SIG-M5 (cell line): ENCODE measurements at places on chromosomes 3 and 15.
A peak's percentile ranks its signal among the peaks of the same experiment; 100 is the strongest.

- DNase-seq, result no peak
Observed at GRCh38 chr15:37061996-37062395, 38.4 kb downstream of the MEIS2 start.

DNA sequence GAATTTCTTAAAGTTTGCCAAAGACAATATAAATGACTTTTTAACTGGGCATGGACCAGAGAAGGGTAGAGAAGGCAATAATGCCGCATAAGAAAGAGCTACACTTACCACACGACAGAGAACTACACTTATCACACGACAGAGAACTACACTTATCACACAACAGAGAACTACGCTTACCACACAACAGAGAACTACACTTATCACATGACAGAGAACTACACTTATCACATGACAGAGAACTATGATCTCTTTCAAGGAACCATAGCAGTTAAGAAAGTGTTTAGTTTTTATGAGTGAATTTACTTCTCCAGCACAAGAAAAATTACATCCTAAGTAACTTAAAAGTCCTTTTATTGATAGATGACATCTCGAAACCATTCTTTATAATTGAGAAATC, 32.0 kb downstream of the DCUN1D1 start:
- DNase-seq, result no peak

GRCh38 chr3:138323971-138324370, 5.7 kb downstream of the NME9 start:
- DNase-seq, result no peak

DNA sequence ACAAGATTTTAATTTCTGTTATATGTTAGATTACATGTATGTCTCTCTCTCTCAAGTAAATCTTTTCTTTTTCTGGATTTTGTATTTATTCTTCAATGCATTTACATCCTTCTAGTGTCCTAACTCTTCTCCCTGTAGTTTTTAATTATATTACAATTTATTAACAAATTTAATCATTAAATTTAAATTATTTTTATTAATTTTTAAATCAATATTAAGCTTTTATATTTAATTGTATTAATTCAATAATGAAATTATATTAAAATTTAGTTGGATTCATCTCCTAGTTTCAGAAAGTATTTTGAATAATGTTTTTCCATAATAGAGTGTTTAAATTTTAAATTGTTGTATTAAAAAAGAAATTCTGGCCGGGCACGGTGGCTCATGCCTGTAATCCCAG, 29.8 kb downstream of the MLF1 start:
- DNase-seq, result no peak

- DNase-seq, result no peak
Observed at GRCh38 chr15:61344293-61344692, 115.2 kb upstream of the RORA start.

DNA sequence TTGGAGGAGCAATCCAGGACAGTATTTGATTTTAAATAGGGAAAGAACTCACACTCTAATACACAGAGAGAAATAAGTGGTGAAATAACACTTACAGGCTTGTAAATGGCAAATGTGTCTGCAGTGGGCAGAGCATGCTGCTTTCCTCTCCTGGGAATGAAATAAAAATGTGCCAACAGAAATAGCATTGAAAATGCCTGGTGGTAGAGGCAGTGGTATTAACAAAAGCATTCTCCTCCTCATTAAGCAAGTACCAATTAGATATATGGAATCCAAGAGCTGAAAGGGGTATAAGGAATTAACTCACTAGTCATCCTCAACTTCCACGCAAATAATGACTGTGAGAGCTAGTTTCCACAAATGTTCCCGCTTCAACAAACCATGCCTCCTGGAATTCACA, 364.1 kb upstream of the KCNMB2 start:
- no peak for DNase-seq

- DNase-seq, result no peak
Observed at GRCh38 chr3:57281715-57282114, 10.8 kb downstream of the ASB14 start.

DNA sequence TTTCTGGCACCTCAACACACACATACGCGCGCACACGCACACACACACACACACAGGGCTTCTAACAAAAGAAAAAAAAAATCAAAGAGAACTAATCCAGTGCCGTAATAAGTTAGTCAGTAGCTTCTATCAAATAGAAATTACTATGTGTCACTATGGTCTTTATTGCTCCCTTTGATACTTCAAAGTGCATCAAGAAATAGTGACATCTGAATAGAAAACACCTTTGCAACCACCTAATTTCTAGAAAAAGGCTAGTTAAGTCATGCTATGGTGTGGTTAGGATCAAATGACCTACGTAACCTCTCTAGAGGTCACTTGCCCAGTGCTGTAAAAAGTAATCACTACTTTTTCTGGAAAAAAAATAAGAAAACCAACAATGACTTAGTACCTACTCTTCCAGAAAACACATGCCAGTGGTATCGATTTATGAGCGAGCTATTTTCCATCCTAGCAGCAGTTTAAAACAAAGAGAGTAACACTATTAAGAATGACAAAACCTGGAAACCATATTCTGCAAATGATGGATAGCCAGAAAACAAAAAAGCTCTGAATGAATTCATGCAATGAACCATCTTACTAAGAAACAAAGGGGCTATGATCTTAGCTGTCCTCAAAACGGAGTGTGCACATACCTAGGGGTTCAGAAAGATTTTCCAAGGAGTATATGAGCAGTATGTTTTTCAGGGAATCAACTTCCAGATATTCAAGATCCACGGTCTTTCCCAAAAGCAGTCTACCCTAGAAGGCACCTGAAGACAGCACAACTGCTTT, 6.8 kb downstream of the AVEN start:
- DNase-seq, result no peak

DNA sequence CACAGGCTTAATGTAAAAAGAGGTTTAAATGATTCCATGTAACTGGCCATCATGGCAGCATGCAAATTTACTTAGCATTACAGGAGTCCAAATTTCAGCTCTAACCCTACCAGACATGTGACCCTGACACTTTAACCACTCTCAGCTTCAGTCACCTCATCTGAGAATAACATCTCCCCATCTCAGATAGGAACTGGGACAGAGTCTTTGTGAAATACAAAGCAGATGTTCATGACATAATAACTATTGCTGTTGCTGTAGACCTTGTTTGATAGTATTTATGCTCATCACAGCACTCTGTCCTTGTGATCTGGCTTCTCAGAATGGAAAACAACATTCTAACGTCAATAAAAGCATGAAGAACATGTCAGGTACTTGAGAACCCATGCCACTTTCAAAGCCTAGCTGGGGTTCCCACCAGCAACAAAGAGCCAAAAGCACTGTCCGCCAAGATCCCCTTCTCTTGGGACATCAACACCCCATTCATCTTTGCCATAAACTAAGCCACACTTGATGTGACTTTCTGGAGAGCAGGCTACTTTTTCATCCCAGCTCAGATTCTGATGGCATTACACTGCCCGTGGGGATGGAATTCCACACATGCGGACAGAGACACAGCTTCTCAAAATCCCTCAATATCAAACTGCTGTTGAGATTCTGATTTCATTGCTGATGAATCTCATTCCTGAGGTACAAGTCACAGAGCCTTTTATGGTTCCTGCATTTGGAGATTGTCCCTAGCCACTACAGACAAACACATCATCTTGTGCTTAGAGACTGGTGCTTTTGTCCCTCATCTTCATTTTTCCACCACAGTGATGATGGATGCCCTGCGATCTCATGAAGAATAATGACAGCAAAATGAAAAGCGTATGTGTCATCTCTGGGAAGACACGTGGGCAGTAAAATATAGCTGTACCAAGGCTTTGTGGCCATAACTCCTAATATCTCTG, 202.7 kb downstream of the TNIK start:
- no peak for DNase-seq

DNA sequence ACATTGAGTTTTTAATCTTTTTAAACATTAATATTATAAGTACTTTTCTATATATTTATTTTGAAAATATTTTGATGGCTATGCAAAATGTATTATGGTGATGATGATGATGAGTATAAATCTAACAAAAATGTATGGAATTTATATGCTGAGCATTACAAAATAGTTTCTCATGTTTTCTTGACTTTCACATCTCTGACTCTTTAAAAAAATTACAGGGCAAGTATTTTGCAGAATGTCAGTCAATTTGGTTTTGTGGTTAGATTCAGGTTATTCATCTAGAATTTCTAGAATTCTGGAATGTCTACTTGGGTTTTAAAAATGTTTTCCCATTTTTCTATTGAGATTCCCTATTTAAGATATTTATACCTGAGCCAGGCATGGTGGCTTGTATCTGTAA, 41.7 kb upstream of the ANP32A start:
- DNase-seq, result no peak

GRCh38 chr3:28449398-28449797, 100.8 kb upstream of the AZI2 start:
- DNase-seq, result no peak

- no peak for DNase-seq
Observed at GRCh38 chr3:156723182-156723619, 48.8 kb downstream of the TIPARP start.

DNA sequence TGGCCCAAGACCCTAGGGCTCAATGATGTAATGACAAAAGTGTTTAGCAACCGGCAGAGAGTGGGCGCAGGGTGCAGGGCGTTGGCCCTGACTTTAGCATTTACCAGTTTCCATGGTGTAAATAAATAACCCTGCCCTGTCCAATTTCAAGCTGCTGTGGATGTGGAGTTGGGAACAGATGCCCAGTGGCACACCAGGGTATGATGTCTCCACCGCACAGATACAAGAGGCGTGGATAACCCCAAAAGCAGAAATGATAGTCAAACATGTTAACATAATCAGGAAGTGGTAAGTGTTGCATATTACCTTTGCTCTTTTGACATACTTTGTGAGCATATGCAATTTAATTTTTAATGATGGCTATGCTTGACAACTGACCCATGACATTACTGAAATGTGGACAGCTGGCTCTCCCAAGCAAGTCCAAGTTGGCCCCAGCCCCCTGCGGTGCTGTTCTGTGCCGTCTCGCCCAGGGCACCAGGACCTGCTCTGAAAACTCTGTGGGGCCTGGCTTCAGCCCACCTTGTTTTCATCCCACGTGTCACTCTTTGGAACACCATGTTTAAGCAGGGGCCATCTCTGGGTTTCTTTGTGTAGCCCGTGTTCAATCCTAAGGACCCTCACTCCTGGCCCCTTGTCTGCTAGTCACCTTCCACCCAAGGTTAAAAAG, 10.8 kb upstream of the ANPEP start:
- peak; percentile 73 for DNase-seq

DNA sequence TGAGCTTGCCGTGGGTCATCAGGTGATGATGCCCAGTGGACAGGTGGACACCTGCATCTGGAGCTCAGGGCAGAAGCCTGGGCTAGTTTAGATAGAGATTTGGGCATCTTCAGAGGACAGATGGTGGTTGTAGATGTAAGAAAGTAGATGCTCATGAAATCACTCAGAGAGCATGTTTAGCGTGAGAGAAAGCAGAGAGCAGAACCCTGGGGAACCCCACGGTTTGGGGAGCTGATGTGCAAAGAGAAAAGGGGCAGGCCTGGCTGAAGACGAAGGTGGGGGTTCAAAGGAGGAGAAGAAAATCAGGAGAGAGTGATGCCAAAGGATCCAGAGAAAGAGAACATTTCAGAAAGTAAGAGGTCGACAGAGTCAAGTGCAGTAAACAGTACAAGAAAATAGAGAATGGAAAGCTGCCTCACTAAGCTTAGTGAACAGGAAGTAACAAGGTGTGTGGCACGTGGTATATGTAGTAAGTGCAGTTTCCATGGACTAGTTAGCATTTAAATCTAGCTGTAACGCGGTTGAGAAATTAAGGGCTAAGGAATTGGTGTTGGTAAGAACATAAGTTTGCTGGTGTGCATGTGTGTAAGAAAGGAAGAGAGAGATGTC, 13.5 kb downstream of the TIGIT start:
- no peak for DNase-seq

DNA sequence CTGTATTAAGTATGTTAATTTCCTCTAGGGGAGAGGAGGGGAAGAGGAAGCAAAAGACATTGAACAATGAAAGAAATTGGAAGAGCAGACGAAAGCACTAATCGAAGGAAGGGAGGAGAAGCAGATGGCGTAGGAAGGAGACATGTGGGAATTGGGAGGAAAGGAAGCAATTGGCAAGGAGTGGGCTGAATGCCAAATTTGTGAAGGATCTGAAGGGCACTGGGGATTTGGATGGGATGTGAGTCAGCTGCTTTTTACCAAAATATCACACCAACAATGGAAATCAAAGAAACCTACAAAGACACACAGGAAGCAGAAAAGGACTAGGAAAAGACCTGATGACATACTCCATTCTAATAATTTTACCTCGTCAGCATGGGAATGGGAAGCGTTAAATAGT, 1029.8 kb downstream of the ROBO1 start:
- DNase-seq, result no peak

DNA sequence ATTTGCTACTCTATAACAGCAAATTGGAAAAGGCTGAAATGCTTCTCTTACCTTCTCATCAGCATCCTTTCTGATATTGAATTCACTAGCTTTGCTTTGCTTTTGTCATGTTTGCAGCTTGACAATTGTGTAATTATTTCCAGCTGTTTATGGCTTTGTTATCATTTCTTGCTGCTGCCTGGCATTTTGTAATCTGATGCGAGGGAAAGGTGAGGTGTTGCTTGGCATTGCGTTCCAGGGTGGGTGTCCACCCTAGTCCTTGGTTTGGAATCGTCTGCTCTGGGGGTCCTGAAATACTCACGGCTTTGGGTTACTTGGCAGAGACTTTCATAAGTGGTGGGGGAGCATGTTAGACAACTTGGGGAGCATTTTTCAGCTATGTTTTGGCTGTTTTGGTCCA, 2.9 kb downstream of the CACNA2D3 start:
- no peak for DNase-seq

DNA sequence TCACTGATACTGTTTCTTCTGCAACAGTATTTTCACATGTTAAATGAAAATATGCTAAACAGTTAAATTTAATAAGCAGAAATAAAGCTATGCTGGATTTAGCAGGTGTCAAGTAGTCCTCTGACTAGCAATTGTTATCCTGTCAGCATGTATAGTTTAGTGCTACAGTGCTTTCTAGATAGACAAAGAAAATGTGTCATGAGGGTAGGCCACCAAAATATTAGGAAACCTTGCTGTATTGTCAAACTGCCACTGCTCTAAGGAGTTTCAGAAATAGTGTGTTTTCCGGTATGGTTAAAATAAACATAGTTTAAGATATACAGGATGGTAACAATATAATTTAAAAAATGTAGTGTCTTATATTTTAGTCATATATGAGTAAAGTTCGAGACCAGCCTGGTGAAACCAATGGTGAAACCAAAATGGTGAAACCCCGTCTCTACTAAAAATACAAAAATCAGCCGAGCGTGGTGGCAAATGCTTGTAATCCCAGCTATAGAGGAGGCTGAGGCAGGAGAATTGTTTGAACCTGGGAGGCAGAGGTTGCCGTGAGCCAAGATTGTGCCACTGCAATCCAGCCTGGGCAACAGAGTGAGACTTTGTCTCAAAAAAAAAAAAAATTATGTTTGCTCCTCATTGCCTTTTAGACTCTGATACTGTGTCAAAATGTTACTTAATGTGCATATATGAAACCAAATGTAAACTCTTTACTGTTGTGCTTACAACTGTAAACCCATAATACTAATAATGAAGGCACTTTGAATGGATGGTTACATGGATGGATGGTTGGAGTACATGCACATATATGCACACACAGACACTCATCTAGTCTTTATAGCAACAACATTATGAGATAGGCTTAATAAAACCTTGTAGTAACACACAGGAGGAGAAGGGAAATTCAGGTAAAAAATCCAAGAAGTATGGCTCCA, 204.8 kb downstream of the RSRC1 start:
- no peak for DNase-seq
